RPMI8226 (cell line): ENCODE measurements at places on chromosomes 7 and 10.

DNA sequence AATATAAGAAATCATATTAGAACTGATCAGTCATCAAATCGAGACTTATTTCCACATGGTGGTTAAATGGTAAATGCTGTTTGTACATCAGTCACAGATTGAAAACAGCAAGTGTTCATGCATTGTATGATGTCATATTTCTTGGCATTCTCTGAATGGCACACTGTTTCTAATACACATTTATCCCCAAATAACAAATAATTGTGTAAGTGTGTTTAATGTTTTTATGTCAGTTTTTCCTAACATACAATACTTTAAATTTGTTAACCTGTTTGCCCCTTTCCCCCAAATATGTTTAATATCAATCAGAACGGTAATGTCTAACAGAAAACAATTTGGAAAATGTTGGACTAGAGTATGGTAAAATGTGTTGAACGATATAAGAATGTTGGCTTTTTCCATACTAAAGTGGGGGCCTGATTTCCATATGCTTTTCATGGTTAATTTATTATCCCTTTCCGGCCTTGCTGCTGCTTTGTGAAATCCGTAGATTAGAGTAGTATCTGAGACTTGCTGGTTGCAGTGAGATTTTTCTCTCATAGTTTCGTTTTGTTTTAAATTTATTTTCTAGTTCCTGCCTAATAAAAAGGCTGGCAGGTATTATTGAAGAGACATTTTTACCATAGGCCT lies 23.7 kb downstream of the RAB18 start:
- no peak for DNase-seq

DNA sequence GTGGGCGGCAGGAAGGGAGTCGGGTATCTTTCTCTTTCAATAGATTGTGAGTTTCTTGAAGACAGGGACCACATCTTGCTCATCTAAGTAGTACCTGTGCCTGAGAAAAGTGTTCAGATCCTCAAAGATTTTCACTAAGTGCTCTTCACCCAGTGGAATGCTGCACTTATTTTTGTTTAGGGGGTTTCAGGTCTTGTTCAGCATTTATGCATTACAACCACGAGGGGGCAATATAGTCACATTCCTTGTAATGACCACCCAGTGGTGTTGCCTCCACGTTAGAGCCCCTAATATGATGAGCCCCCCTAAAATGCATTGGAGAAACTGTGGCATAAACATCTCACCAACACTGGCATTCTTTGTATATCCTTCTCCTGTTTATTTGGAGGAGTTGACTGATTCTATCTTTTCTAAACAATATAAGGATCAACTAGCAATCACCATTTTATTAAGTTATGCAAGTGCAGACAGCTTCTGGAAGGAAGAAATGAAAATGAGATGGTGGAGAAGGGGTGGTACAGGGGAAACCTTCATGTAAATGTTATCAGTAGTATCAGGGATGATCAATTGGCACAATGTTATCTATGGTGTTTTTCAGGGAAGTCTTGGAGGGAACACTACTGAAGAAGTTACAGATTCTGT lies 3.1 kb upstream of the PAPSS2 start:
- peak; percentile 34 for DNase-seq

DNA sequence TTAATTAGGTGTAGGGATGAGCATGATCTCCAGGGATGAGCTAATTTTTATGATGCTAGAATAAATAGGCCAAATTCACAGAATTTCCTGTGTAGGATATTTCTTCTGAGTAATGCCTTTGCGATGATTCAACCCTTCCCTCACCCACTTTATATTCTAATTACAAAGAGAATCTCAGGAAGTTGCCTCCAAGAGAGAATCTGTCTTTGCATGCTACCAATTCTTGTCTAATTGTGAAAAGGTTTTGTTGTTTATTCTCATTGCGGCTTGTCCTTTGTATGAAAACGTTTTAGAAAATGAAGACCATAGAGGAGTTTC lies 6.3 kb downstream of the C7orf57 start:
- no peak for DNase-seq

DNA sequence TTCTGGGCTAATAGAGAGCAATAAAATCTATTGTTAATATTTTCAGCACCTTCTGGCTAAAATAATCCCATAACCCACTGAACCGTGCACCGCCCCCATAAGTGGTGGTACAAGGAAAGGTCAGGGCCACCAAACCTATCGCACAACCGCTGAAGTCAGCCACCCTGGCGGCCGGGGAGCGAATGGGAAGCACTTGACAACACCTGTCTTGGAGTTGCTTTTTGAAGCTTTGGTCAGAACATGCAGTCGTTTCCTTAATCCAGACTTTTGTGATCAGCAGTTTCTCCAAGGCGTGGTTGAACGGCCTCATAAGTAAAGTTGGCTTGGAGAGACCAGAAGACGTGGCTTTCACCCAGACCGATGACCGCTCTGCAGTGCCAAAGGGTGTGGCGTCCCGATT lies 97.4 kb downstream of the DNAJB6 start:
- DNase-seq, result peak; percentile 73

DNA sequence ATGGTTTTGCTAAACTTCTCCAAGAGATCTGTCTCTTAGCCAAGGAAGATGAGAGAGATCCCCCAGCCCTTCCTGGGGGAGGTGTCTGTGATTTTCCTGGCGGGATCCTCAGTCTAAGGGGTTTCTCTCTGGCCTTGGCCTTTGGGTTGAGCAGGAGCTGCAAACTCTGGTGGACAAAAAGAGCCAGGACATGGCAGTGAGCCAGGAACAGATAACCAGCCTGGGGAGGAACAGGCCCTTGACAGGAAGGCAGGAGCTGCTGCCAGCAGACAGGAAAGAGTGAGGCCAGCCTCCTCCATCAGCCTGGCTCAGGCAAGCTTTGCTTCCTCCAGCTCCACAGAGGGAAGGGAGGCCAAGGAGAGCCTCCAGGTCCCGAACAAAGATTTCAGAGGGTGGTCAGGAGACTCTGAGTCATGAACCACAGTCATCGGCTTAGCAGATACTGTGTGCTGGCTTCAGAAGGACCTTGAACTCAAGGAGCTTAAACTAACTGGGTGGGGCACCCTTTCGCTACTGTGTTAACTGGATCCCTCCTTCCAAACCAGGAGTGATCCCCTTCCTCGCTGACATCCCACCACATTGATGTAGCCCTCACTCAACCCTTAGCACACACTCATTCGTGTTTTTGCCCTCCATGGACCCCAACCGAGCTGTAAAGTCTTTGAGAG lies 34.7 kb downstream of the DDIT4 start:
- peak; percentile 60 for DNase-seq

DNA sequence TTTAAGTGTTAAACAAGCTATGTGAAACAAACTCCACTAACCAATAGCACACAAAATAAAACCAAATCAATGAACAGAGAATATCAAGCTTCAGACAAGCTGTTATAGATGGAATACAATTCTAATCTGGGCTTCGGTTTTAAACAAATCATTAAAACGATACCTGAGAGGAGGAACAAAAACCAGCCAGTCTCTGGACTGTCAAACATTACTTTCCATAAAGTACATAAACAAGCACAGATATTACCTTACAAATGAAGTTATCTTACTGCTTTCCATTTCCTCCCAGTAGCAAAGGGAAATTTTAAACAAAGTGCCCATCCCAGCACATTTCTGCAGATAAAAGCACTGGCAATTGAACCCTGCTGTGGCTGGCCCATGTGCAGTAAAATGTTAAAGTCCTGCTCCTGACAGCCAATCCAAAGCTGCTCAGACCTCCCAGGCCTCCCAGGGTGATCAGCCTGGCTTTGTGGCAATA lies 128.0 kb downstream of the NRCAM start:
- peak; percentile 72 for DNase-seq

DNA sequence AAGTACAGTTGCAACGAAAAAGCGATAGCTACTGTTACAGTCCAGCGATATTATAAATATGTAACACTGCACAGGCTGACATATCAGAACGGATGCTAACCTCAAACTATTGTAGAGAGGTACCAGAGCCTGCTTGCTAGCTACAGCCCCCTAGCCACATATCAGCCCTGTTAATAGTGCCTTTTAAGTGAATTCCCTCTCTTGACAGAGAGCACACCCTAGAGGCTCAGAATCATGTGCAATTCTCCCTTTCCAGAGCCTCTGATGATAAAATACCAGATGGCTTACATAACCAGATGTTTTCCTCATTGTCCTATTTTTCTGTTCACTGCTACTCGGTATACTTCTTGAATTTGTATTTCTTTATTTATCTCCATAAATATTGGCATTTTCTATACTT lies 960.7 kb upstream of the CELF2 start:
- DNase-seq, result no peak

- DNase-seq, result no peak
These were observed 62.7 kb upstream of the STRIP2 start for GRCh38 chr7:129371487-129371886.

DNA sequence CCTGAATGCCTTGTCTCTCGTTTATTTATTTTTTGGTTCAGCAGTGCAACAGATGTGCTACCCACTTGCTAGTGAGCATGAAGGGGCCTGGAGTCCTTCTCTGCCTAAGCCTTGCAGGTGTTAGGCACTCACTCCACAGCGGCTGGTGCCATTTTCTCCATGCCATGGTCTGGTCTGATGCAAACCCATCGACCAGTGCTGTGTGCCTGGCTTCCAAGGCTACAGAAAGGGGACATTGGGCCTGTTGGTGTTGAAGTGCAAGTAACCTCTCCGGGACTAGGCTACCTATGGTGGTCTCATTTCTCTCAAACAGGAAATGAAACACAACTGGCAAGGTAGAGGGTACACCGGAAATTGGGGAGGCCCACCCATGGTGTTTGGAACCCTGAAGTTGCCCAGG lies 198.1 kb downstream of the ADARB2 start:
- no peak for DNase-seq

GRCh38 chr10:104117839-104118323 lies 4.1 kb upstream of the SFR1 start:
- no peak for DNase-seq

DNA sequence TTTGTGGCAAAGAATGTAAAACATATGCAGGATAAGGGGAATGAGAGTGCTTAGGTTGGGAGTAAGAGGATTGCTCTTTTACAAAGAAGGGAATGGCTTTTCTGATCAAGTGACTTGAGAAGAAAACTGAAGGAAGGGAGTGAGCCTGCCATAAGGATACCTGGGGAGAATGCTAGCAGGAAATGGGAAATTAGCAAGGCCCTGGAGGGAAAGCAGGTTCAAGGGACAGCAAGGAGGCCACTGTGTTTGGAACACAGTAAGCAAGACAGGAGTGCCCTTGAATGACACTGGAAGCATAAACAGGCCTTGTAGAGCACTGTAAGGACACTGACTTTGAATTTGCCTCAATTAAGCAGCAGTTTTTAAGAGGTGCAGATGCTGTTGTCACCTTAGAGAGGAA lies 1069.9 kb downstream of the DNAJB9 start:
- no peak for DNase-seq

DNA sequence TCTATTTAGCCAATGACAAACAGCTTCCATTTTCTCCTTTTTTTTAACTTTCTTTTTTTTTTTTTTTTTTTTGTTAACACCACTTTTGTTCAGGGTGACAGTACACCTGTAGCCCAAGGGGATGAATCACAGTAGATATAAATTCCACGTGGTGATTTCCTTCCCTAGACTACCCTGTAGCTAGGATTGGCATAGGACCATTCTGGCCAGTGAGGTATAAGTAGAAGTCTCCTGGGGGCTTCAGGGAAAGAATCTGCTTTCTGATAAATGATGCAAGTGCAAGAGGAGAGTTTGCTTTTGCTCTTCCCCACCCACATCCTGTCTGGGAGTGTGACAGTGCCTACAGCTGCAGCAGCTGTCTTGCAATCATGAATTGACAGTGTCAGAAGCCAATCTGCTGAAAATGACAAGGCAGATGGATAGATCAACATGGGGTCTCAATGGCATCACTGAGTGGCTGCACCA lies 63.2 kb upstream of the TOMM7 start:
- peak; percentile 61 for DNase-seq
